Hypothalamus (tissue), 51 donors: ENCODE measurements at places on chromosomes 12 and 14.

DNA sequence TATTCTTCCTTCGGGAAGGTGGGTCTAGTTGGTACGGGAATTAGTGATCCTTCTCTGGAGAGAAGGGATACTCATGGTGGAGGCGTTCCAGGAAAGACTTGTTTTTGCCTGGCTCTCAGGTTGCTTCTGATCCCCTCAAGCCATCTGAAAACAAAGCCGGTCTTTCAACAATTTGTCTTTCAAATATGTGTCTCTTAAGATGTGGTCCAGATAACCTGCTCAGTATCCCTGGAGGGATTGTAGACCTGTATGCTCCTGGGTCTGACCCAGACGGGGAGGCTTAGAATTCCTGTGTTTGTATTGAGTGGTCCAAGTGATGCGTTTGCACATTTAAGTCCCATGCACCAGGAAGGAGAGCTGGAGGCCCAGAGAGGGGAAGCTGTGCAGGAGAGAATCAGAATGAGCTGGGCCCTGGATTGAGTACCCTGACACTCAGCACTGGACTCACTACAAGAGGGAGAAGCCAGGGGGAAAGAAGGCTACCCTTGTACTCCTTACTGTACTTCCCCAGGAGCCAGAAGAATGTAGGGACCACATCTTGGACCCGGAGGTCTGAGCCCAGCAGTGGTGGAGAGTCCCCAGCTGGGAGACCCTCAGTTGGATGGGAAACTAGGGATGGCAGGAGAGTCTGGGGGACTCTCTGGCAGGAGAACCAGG is 40.4 kb downstream of the ERH start:
- DNase-seq = no peak

DNA sequence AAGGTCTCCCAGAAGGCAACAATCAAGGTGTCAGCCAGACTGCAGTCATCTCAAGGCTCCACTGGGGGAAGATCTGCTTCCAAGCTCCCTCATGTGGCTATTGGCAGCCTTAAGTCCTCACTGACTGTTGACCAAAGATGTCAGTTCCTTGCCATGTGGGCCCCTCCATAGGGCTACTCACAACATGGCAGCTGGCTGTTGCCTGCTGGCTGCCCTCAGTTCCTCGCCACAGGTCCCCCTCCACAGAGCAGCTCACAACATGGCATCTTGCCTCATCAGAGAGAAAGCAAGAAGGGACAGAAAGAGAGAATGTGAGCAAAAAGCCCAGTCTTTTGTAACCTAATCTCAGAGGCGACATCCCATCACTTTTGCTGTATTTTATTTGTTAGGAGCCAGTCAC is 34.4 kb upstream of the EGLN3 start:
- DNase-seq = no peak

- DNase-seq = no peak
Observed at GRCh38 chr14:72129291-72129690, 197.1 kb downstream of the RGS6 start.

DNA sequence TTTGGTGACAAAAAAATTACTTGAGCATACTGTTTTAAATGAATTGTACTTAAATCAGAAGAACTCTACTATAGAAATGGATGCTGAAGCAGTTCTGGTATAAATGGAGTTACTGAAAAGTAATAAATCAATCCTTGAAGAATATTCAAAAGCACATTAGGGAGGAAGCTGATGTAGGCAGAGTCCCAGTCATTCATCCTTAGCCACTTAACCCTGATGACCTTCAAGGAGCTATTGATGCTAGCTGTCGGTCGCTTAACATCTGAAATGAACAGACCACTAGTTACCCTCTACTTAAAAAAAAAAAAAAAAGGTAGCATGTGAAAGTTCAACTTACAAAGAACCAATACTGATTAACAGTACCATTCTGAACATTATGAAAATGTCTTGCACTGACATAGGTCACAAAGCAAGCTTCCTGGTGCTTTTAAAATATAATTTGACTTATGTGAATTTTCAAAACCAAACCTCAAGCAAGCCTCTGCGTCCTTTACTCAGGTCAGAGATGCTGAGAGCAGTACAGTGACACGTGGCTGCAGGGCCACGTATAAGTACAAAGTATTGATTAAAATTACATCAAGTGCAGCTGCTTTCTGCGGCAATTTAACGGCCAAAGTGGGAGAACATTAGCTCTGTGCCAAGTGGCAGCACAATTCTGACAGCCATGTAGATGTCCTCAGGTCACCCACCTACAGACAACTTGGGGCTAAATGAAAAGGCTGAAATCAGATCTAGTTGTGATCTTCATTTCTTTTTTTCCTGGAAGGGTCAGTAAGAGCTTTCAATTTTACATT is 18.1 kb downstream of the PPM1H start:
- no peak for DNase-seq

GRCh38 chr12:117350140-117350539 is 11.3 kb downstream of the NOS1 start:
- no peak for DNase-seq

- DNase-seq = no peak
Observed at GRCh38 chr12:65462484-65462883, 184.0 kb downstream of the MSRB3 start.

- DNase-seq = no peak
Observed at GRCh38 chr12:103751600-103751999, 89.4 kb downstream of the NT5DC3 start.
